ENCODE measurements at places on chromosomes 2 and 18.

DNA sequence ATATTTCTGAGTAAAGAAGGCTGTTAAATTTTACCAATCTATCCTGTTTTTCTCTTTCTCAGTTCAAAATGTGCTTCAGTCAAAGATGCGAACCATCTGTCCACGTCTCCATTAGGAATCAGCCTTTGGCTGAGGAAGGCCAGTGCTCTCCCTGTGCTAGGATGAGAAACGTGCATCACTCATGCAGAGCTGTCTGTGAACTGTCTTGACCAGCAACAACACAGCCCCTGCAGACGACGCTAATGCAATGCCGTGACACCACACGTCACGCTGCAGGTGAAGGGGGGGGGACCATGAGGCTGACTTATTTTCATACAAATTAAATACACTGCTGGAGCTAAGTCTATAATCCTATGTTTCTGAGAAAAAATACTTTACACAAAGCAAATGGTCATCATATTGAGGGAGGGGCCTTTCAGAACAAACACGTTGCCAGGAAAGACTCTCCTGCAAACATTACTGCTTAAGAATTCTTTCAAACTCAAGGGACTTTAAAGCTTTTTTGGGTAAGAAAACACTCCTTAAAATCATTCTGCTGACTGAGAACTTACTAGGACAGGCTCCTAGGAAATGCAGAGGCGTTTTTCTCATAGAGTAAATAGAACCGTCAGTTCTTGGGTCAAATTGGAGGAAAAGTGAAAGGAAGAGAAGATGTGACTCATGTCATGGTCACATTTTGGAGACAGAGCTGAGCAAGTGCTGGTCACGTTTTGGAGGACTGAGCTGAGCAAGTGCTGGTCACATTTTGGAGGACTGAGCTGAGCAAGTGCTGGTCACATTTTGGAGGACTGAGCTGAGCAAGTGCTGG is 97.0 kb downstream of the MBP start:
- DNase-seq: no peak

GRCh38 chr18:13804305-13804704 is 19.6 kb upstream of the MC5R start:
- DNase-seq: no peak

DNA sequence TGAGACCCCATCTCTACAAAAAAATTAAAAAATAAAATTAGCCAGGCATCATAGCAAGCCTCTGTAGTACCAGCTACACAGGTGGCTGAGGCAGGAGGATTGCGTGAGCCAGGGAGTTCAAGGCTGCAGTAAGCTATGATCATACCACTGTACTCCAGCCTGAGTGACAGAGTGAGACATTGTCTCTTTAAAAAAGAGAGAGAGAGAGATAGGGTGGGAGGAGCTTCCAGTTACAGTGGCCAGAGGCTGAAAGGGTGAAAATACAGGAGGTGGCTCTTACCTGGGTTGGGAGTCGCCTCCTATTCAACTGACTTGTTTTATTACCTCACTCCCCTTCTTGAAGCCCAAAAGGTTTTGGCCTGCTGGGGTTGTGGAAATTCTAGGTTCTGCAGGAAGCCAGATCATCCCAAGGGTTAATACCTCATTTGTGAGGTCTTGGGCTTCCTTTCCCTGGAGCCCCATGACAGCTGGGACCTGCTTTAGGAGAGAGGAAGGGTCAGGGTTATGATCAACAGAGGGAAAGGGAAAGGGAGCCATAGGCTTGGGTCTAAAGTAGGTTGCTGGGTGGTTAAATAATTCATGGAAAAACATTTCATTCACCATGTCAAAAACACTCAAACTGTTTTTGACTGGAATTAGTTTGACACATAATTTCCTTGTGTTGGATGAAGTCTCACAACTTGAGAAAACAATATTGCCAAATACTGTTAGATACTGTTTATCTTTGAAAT is 17.4 kb downstream of the DYNC2LI1 start:
- no peak for DNase-seq

- DNase-seq: no peak
These were observed 27.2 kb upstream of the ACYP2 start for GRCh38 chr2:54088191-54088634.

DNA sequence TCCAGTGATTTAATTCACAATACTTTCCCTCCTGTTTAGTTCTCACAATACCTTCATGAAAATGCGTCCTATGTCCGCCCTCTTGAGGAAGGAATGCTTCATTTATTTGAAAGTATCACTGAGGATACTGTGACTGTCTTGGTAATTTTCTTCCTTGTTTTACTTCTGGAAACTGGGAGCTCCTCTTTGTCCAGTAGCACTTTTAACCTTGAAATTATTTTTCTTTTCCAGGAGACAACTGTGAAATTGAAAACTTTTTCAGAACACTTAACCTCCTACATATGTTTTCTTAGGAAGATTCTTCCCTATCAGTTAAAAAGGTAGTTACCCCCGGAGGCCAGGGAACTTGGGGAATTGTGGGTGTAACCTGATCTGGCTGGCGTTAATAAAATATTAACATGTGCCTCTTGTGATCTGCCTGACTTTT is 58.9 kb upstream of the STON1 start:
- no peak for DNase-seq
